ENCODE measurements at places on chromosomes 2 and 18. TPM values are rescaled to one million over a fixed set of nuclear protein-coding genes. Genes with fewer than 3 reads are reported as not detected.
A peak's percentile ranks its signal among the peaks of the same experiment; 100 is the strongest.

- H3K36me3 ChIP-seq: no peaks in the 10 kb centered on the region
- peaks cover 7% of the 10 kb centered on the region for H3K4me1 ChIP-seq
- DNase-seq: no peak
- no peak overlapping the region for H3K4me3 ChIP-seq
- H3K27ac ChIP-seq: no peak overlapping the region
Measured at GRCh38 chr2:178394859-178395258, 56.1 kb downstream of the PRKRA start.

DNA sequence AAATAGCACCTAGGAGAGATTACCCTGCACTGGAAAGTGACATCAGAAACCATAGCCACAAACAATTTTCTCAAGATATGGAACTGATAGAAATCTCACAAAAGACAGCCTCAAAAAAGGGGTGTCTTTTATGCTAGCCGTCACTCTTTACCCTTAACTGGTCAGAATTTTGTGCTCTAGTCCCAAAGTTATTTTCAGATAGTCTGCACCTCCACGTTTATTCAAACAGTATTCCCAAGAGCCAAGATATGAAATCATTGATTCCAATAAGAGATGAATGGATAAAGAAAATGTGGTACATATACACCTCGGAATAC, 23.5 kb upstream of the PMAIP1 start:
- DNase-seq: no peak
- H3K27me3 ChIP-seq: no peaks in the 10 kb centered on the region
- H3K36me3 ChIP-seq: no peaks in the 10 kb centered on the region
- H3K27ac ChIP-seq: no peak overlapping the region

GRCh38 chr2:33782395-33783230, 183.5 kb upstream of the FAM98A start:
- H3K36me3 ChIP-seq: no peaks in the 10 kb centered on the region
- no peaks in the 10 kb centered on the region for H3K27me3 ChIP-seq
- H3K4me3 ChIP-seq: no peak overlapping the region
- DNase-seq: no peak
- no peak overlapping the region for H3K27ac ChIP-seq

- H3K4me1 ChIP-seq: peaks cover 21% of the 10 kb centered on the region
- H3K27me3 ChIP-seq: no peaks in the 10 kb centered on the region
- no peak overlapping the region for H3K4me3 ChIP-seq
- peaks cover 6% of the 10 kb centered on the region for H3K36me3 ChIP-seq
- no peak overlapping the region for H3K27ac ChIP-seq
- DNase-seq: peak; percentile 60
Measured at GRCh38 chr2:203673933-203674332, 32.5 kb upstream of the CD28 start.

Gene NEB
- total RNA-seq: 0.45 TPM

DNA sequence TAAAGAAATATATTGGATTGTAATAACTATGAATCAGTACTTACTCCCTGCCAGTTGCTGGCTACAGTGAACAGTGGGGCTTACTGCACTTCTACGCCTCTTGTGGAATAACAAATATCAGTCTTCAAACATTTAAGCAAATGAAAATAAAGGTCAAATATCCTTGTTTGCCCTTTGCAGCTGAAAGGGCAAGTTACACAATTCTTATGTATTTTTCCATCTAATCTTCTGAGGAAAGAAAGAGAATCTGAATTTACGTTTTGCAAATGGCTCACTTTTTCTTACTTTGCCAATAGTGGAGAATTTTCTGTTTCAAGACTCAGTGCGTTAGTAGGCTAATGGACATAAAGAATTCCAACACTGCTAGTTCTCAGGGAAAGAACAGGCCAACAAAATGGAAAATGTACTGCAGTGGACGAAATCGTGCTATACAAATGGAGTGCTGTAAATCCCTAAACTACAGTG, 157.2 kb upstream of the TMEM200C start:
- H3K27ac ChIP-seq: no peak overlapping the region
- no peak for DNase-seq
- no peaks in the 10 kb centered on the region for H3K36me3 ChIP-seq
- H3K4me3 ChIP-seq: no peak overlapping the region
- no peaks in the 10 kb centered on the region for H3K4me1 ChIP-seq
- H3K27me3 ChIP-seq: no peaks in the 10 kb centered on the region

DNA sequence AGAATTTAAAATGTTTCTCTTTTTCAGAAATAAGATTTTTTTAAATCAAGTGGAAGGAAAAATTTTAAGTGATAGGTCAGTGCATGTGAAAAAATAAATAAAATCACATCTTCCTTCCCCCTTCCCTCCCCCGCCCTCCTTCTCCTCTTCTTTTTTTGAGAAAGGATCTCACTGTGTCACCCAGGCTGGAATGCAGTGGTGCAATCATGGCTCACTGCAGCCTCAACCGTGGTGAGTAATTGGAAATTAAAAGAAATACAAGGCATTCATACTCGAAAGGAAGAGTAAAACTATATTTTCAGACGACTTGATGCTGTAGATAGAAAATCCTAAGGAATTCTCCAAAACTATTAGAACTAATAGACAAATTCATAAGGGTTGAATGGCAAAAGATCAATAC, 16.9 kb upstream of the CRACDL start:
- H3K27ac ChIP-seq: no peak overlapping the region
- H3K4me1 ChIP-seq: no peaks in the 10 kb centered on the region
- DNase-seq: no peak
- H3K36me3 ChIP-seq: no peaks in the 10 kb centered on the region

GRCh38 chr2:202479610-202480009, 103.5 kb downstream of the BMPR2 start:
- H3K36me3 ChIP-seq: no peaks in the 10 kb centered on the region
- no peak for DNase-seq
- H3K4me1 ChIP-seq: peaks cover 13% of the 10 kb centered on the region
- peak overlapping the region; percentile 10 for H3K27ac ChIP-seq
- H3K4me3 ChIP-seq: no peak overlapping the region

GRCh38 chr2:58826795-58827194, 585.7 kb upstream of the FANCL start:
- H3K27ac ChIP-seq: no peak overlapping the region
- H3K36me3 ChIP-seq: no peaks in the 10 kb centered on the region
- DNase-seq: no peak
- no peaks in the 10 kb centered on the region for H3K27me3 ChIP-seq
- H3K4me1 ChIP-seq: no peaks in the 10 kb centered on the region

GRCh38 chr2:187658952-187659525, 104.8 kb upstream of the TFPI start:
- no peak overlapping the region for H3K4me3 ChIP-seq
- DNase-seq: no peak
- H3K27ac ChIP-seq: no peak overlapping the region

- H3K27ac ChIP-seq: no peak overlapping the region
- H3K4me3 ChIP-seq: no peak overlapping the region
- no peaks in the 10 kb centered on the region for H3K27me3 ChIP-seq
- no peaks in the 10 kb centered on the region for H3K4me1 ChIP-seq
Measured at GRCh38 chr18:24810561-24811305, 350.3 kb downstream of the HRH4 start.
